ENCODE measurements at places on chromosomes 11 and 22.

- no peak for DNase-seq
Observed at GRCh38 chr11:95589893-95590612, 199.5 kb downstream of the FAM76B start.

DNA sequence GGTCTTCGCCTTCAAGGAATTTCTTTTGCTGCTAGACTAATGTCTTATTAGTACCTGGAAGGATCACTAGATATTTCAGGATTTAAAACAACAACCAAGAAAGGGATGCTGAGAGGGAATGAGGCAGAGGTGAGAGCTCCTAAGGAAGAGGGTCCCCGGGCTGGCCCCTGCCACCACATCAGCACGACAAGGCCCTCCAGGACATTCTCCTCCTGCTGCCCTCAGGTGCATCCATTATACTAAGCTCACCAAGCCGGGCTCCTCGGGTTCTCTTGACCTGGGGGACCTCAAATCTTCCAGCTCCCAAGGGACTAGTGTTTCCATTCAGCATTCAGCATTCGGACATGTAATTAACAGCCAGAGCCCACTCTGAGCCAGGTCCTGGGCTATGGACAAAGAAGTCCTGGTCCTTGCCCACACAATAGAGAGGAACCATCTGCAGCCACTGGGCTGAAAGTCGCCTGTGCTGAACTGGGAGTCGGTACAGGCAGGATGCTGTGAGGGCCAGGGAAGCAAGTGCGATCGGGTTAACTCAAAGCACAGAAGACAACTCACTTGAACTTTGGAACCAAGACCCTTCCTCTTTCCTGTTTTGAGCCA, 29.4 kb upstream of the OAF start:
- DNase-seq, result no peak

DNA sequence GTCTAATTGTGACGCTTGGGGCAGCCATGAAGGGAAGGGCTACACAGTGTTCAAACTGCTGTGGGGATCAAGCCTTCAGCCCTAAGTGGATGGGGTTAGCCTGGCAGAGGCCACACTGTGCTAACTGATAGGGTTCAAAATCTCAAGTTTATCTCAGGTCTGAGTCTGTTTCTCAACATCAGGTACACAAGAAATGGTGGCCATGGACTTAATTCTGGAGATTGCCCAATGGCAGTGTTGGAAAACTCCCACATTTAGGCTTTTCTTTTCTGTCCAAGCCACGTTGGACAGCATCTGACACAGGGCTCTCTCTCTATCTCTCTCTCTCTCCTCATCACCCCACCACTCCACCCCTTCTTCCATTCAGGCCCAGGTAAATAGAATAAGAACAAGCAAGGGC, 10.9 kb upstream of the DGAT2 start:
- DNase-seq, result no peak

- no peak for DNase-seq
Observed at GRCh38 chr22:20238901-20239675, 29.0 kb downstream of the RTN4R start.

GRCh38 chr11:78290293-78291176, 101.8 kb downstream of the USP35 start:
- no peak for DNase-seq

DNA sequence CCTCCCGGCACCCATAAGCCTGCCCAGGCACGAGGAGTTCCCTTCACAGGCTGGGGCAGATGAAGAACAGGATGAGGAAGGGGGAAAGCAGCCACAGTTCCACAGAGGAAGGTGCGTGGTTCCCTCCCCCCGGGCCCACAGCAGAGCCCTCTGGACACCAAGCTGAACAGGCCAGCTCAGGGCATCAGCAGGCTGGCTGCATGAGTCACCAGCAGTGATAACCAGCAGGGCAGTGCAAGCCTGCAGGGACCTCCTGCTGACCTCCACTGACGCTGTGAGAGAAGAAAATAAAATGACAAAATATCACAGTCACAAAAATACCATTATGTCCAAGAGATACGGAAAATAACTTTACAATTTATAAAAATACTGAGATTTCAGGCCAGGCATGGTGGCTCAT, 11.5 kb downstream of the RTL6 start:
- DNase-seq, result no peak

DNA sequence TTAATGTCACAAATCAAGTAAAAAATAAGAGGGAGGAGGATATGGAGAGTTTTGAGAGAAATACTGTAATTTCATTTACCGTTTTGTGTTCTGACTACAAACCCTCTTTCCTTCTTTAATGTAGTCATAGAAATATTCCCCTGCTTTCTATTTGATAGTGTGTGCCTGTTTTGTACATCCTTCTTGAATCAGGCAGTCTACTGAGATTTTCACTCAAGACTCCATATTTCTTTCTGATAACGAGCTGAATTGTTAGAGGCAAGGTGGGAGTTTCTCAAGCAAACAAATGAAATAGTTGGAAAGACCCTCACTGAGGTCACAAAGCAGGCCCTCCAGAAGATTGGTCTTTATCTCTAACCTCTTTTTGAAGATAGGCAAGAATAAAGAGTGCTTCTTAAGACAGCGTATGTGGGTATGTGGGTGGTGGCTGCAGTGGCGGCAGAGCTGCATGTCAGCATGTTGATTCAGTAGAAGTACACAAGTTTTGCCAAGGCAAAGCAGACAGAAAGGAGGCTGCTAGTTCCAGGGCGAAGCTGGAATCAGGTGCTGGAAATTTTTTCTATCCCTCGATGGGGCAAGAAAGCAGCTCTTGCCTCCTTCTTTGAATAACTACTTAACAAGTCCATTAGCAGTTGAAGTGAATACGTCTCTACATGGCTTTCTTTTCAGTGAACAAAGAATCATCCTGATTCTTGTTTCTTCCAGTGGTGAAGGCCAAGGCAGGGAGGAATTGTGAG, 164.2 kb downstream of the FAM76B start:
- no peak for DNase-seq

- no peak for DNase-seq
Observed at GRCh38 chr22:38135133-38135706, 24.7 kb upstream of the BAIAP2L2 start.

DNA sequence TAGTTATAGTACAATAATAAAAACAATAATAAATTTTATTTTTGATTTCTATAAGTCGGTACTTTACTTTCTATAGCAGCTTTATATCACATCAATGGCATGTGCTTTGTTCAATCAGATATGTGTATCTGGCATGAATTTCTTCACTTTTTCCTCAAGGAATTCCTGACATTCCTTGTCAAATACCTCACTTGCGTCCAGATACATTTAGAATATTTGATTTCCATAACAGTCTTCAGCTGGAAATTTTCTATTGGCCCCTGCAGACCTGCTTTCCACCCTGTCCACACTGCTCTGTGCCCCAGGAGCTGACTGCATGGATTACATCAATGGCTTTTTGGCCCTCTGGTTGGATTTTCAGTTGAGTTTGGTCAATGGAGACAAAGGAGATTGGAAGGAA, 93.2 kb downstream of the FAR1 start:
- no peak for DNase-seq

DNA sequence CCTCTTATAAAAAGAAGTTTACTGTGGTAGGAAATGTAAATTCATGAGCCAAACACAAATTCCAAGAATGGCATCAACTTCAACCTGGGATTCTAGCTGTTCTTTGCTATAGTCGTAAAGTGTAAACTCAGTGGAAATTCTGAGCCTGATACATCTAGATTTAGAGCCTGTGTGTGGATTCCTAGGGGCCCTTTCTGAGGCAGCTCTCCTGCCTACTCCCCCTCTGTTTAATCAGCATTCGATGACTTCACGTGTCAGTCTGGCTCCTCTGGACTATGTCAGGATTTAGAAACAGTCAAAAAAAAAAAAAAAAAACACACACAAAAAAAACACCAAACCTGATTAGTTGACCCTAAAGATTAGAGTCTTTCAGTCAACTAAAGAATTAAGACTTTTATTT, 93.1 kb upstream of the SC5D start:
- DNase-seq, result no peak

GRCh38 chr11:8814923-8815240, 96.1 kb upstream of the AKIP1 start:
- DNase-seq, result no peak

DNA sequence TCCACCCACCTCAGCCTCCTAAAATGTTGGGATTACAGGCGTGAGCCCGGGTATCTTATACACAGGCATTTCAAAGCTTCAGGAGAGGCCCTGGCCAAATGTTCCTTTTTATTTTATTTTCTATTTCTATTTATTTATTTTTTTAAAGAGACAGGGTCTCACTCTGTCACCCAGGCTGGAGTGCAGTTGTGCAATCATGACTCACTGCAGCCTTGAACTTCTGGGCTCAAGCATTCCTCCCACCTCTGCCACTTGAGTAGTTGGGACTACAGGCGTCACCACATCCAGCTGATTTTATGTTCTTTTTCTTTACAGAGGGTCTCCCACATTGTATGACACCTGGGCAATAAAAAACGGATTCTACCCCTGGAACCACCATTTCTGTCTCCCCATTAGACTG, 71.2 kb downstream of the FBXO7 start:
- DNase-seq, result no peak

GRCh38 chr11:62260261-62260953, 9.6 kb upstream of the SCGB2A2 start:
- no peak for DNase-seq

DNA sequence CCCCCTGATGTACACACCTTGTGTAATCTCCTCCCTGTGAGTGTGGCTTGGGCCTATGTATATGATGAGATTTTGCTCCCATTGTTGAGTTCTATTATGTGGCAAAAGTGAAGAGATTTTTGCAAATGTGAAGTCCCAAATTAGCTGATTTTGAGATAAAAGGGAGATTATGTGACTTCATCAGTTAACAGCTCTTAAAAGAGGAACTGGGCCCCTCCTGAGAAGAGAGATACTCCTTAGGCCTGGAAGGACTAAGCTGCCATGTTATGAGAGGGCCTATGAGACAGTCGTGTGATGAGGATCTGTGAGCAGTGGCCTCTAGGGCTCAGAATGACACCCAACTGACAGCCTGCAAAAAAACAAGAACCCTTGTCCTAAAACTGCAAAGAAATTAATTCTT, 93.4 kb downstream of the OR5AK2 start:
- no peak for DNase-seq

GRCh38 chr11:1075341-1075911, 752 bp downstream of the MUC2 start:
- DNase-seq, result no peak

DNA sequence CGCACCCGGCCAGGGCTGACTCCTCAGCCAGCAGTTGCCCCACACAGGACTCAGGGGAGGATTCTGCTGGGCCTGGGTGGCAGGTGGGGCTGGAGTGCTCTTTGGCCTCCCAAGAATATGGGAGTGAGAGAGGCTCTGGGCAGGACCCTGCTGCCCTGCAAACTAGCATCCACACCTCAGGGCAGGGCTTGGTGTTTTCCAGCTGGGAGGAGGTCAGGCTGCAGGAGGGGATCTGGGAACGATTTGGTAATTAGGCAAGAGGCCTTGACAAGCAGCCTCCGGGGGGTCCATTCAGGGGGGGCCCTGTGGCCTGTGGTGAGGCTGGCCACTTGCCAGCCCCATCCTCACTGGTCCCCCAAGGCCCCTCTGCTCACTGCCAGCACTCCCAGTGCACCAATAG, 35.8 kb downstream of the WNT11 start:
- DNase-seq, result no peak

DNA sequence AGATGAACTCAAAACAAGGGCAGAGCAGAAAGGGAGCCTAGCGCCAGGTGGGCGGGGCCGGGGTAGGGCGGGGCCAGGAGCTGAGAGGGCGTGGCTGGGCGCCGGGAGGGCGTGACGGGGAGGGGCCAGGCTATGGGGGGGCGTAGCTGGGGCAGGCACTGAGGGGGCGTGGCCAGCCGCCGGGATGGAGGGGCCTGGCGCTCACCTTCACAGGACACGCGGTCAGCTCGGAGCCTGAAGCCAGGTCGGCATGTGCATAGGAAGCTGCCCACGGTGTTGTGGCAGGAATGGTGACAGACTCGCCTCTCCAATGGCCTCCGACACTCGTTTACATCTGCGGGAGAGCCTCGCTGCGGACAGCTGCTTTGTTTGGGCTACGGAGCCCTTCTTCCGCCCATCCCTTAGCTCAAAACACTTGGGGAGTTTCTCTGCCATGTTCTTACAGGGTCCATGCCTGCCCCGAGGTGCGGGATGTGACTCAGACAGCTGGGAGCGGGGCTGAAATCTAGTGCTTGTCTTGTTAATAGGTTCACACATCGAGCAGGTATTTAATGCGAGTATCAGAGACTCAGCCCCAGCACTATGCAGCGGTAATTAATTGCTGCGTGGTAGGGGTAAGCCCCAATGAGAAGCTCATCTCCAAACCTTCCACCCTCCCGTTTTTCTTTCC, 13.4 kb downstream of the VWCE start:
- no peak for DNase-seq

DNA sequence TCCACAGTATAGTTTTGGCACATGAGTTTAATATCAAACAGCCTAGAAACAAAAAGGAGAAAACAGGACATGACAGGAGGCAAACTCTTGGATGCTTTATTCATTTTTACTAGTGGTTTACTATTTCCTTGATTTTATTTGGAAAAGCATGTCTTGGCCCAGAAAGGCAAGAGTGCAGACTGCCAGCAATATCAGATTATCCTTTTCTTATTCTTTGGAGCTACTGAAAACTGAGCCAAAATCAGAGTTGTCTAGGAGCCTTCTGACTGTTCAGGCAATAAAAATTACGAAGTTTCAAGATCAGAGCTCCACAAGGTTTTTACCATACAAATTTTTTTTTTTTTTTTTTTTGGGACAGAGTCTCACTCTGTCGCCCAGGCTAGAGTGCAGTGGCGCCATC, 16.0 kb downstream of the CELF1 start:
- DNase-seq, result no peak

GRCh38 chr11:45319077-45319476, 32.9 kb upstream of the SYT13 start:
- no peak for DNase-seq

DNA sequence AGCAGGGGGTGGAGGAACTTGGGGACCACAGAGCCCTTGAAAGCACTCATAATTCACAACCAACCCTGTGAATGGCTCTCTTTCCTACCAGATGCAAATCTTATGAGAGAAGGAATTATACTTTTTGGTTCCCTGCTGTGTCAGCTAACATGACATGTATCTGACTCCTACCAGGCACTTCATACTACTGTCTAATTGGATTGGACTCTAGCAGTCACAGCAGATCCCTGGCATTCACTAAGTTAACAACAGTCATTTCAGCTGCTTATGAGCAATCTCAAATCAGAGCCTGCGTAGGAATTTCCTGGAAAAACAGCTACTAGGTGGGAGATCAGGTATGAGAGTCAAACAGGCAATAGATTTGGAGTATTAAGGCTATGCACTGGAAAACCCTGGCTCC, 11.1 kb upstream of the ENDOD1 start:
- no peak for DNase-seq

GRCh38 chr22:30284666-30285065, 4.6 kb downstream of the CASTOR1 start:
- no peak for DNase-seq

- DNase-seq, result no peak
Observed at GRCh38 chr11:90639461-90639993, 416.7 kb upstream of the CHORDC1 start.

DNA sequence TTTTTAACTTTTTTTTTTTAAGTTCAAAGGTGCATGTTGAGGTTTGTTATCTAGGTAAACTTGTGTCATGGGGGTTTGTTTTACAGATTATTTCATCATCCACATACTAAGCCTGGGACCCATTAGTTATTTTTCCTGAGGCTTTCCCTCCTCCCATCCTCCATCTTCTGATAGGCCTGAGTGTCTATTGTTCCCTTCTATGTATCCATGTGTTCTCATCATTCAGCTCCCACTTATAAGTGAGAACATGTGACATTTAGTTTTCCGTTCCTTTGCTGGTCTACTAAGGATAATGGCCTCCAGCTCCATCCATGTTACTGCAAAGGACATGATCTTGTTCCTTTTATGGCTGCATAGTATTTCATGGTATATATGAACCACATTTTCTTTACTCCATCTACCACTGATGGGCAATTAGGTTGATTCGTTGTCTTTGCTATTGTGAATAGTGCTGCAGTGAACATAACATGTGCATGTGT, 14.4 kb downstream of the DEUP1 start:
- no peak for DNase-seq

All from putamen (tissue), 1 donor.